ENCODE measurements at places on chromosomes 12 and 14.

GRCh38 chr14:36659822-36660735 lies 1.6 kb upstream of the PAX9 start:
- DNase-seq = no peak

- DNase-seq = no peak
Observed at GRCh38 chr12:127431177-127431576, 835.8 kb upstream of the TMEM132C start.

GRCh38 chr12:55736780-55737580 lies 5.9 kb upstream of the GDF11 start:
- DNase-seq = peak; percentile 39

DNA sequence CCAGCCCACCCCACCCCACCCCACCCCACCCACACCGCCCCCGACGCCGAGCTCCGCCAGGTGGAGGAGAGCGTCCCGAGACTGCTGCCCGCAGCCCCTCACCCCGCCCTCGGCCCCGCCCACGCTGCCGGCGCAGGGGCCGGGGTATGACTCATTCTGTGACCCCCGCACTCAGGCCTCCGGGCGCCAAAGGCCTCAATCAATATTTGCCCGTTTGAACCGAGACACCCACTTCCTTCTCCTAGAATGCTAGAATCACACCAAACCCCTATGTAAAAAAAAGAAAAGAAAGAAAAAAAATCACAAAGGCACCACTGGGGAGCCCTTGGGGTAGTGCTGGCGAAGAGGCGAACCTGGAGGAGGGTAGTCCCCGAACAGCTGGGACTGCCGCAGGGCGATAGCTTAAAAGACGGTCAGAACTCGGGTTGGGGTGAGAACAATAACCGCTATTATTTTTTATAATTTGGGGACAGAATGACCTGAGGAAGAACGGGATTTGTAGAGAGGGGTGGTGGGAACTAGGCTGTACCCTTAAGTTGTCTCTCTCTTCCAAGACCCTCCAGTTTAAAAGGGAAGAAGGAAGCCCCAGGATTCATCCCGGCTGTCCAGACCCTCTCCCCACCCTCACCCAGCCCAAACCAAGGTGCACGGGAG lies 894 bp downstream of the KRT8 start:
- DNase-seq = no peak

GRCh38 chr12:6534945-6535696 lies 804 bp downstream of the GAPDH start:
- DNase-seq = peak; percentile 50

- DNase-seq = no peak
Observed at GRCh38 chr14:90815822-90816662, at the start of gene TTC7B. TSS of gene TTC7B (minus strand) at chr14:90816430. CDS start at chr14:90816295, 135 bp downstream.

GRCh38 chr12:26554332-26554731 lies 278.7 kb downstream of the ITPR2 start:
- no peak for DNase-seq

DNA sequence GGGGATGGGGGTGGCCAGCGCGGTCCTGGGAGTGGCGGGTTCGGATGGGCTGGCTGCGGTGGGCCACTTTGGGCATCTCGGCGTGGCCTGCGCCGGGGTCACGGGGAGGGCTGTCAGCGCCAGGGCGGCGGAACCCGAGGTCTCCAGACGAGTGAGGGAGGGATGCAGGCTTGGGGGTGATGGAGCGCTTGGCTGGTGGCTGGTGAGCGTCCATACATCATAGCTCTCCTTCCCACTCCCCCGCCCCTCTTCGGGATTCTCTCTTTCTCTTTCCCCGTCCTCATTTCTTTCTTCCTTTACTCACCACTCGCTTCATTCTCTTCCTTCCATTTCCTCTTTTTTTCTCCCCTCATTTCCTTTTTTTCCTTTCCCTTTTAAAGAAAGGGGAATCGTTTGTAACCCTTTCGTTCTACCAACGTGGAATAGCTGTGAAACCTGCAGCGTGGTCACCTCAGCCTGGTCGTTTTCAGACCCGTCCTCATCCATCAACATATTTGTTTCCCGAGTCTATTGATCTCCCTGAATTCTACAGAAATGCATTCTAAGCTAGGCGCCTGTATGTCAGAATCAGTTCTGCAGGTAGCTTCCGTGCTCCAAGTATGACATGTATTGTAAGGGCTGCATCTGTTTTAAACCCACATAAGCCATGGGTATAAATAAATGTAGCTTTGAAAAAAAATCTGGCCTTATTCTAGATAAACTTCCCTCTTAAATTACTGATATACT lies 260.3 kb upstream of the E2F7 start:
- no peak for DNase-seq

GRCh38 chr14:61570549-61571290 lies 124.6 kb upstream of the HIF1A start:
- DNase-seq = no peak

DNA sequence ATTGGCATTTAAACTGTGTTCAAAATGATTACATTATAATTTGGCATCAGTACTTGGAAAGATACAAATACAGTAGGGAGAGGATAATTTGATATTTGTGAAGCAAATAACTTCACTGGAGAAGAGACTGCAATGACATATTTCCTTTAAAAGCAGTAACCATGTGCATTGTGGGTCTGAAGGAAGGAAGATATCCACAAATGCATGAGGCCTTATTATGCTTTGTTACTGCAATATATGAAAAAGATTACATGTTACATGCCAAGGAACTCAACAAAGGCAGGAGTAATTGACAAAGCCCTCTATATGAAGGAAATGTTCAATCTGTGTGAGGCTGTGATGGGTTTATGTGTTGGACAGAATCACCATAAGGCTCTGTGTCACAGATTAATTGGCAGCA lies 391.5 kb downstream of the APAF1 start:
- no peak for DNase-seq

DNA sequence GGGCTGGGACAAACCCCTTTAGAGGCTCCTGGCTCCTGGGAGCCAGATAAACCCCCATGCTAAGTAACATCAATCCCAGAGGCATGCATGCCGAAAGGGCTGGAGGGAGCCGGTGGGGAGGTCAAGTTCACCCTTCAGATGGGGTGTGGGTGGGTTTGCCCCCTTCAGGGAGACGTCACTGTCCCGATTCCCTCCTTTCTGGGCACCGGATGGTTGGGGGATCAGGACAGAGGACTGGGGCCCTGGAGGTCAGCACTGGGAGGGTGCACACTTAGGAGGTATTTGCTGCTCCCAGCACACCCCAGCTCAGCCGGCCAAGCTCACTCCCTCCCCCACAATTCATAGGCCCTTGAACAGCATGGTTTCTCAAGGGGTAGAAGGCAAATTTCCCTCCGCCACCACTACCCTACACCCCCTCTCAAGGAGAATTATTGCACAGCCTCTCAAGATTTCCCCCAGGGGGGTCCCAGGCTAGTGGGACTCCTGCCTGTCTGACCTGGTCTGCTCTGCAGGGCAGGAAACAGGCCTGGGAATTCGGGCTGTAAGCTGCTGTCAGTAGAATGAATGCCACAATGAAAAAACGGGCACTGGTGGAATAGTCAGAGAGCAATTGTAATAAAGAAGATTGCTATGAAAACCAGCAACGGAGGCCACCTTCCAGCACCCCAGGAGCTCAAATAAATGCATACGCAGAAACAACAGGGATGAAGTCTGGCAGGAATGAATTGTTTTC lies 63.5 kb downstream of the GALNT16 start:
- no peak for DNase-seq

GRCh38 chr14:102164241-102164641 lies 24.5 kb downstream of the WDR20 start:
- DNase-seq = no peak

GRCh38 chr14:89730687-89731086 lies 223.8 kb downstream of the EFCAB11 start:
- DNase-seq = no peak

DNA sequence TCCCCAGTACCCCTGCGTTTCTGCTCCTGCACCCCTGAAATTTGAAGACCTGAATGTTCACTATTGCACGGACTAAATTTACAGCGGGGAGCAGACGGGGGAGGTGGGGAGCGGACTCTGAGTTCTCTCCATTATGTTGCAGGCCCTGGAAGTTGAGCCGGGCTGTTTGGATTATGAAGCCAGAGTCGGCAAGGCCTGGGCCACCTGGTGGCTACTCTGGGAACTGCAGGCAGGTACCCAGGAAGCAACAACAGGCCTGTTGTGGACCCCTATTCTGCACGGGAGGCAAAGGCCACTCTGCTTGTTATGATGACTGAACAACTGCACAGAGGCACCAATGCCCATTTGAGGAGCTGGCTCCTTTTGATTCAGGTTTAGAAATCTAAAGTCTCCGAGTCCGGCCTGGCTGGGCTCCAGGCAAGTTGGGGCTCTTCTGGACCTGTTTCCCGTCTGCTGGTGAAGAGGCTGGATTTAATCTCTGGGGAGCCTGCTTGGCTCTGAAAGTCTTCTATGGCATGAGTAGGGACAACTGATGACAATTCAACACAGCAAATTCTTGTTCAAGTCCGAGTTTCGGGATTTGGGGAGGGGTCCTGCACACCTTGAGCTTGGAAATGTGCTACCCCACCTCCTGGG lies 34.1 kb upstream of the FAM181A start:
- peak; percentile 68 for DNase-seq

DNA sequence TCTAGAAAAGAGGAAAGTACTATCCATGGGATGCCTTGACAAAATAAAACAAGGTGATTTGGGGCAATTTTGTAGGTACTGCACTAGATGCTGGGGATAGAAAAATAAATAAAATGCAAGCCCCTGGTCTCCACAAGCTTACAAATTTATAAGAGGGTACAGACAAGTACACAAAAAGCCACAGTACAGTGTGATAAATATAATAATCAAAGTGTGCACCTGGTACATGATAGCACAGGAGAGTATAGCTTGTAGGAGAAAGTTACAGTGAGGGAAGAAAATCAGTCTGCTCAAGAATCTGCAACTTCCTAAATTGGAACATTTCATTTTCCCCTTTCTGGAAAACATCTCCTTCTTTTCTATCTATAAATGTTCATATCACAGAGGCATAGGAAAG lies 3.0 kb upstream of the SSTR1 start:
- DNase-seq = no peak

DNA sequence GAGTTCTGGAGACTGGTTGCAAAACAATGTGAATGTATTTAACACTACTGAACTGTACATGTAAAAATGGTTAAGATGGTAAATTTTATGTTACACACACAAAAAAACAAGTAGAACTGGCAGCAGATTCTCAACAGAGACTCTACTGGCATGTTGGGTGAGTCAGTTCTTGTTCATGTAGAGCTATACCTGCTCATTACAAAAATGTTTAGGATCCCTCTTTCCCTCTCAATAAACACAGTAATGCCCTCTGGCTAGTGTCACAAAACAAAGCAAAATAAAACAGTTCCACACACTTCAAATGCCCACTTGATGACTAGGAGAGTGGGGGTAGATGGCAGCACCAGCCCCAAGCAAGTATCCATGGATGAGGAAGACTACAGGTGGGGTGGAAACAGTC lies 13.7 kb upstream of the ZNF740 start:
- no peak for DNase-seq

DNA sequence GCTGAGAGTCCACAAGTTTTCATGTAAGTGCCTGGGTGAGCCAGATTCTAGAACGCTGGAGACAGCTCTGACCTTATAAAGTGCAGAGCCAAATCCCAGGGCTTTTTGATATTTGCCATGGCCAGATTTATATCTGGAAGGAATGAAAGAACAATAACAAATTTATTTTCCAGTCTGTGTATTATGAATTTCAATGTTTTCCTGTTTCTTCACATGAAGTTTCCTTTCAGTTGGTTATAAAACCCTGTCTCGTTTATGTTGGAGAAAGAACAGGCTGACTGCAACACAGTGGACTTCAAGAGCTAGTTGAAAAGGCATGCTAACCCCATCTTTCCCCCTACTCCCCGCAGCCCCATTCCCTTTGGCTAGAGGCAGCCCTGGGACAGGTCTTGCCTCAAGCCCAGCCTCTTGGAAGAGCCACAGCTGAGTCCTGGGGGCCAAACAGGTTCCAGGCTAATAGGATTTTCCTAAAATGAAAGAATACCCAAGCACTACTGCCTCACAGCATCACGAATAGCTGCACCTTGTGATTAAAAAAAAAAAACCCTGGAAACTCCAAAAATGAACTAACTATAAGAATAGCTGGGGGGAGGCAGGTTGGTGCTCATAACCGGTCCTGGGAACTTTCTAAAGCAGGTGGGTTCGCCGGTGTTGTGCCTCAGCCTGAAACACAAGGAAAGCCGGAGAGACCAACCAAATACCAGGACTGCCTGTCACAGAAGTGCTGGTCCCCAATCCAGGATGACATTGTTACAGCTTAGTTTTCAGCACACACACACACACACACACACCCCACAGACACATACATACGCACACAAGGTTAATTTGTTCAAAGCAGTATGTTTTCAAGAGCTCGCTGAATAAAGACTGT lies 1.5 kb downstream of the FBLN5 start:
- DNase-seq = no peak

DNA sequence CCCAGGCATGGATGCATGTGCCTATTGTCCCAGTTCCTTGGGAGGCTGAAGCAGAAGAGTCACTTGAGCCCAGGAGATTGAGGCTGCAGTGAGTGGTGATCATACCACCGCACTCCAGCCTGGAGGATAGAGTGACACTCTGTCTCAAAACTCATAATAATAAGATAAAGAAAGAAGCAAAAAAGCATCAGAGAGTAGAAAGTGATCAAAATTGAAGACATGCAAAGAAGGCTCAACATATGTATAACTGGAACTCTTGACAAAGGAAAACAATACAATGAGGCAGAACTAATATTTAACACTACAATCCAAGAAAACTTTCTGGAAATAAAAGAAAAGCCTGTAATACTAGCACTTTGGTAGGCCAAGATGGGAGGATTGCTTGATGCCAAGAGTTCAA lies 48.3 kb upstream of the COCH start:
- DNase-seq = no peak

GRCh38 chr14:46488374-46488773 lies 163.2 kb downstream of the RPL10L start:
- DNase-seq = no peak

DNA sequence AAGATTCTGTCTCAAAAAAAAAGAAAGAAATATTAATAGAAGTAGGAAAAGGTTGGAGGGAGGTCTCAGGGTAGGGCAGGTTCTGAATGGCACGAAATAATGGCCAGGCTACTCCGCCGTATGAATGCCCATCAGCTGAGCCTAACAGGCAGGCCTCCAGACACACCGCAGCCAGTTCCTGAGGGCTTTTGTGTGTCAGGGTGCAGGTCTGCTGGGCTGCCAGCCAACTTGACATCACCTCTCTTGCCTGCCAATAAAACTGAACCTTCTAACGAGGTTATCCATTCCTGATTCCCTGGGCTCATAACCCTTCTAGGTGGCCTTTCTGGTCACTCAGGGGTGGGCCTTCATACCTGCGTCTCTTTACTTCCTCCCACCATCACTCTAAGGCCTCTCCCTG lies 3.0 kb downstream of the IFI27 start:
- DNase-seq = no peak

GRCh38 chr12:132601171-132601883 lies 9.1 kb downstream of the LRCOL1 start:
- DNase-seq = no peak

GRCh38 chr12:114623737-114624136 lies 60.2 kb downstream of the TBX3 start:
- DNase-seq = no peak

DNA sequence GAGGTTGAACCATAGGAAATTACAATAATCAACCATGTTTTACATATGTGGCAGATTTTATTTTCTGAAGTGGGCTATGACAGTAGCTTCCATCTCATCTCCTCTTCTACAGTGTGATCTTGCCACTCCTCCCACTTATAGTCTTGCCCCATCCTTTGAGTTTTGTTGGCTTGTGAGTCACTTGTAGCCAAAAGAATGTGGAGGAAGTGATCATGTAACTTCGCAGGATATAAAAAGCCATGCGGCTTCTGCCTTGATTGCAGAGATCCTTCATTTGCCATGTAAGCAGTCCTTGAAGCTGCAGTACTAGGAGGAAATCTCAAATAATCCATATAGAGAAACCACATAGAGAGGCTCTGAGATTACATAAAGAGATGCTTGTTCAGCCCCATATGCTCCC lies 13.7 kb upstream of the ZNF84 start:
- no peak for DNase-seq

Measured in activated naive CD4-positive, alpha-beta T cell (primary cell).